ENCODE measurements at places on chromosomes 5 and 9.

GRCh38 chr9:33102551-33103210 is 26.2 kb upstream of the SMU1 start:
- no peak for DNase-seq

GRCh38 chr5:118029807-118030206 is 958.5 kb downstream of the DTWD2 start:
- DNase-seq = no peak

DNA sequence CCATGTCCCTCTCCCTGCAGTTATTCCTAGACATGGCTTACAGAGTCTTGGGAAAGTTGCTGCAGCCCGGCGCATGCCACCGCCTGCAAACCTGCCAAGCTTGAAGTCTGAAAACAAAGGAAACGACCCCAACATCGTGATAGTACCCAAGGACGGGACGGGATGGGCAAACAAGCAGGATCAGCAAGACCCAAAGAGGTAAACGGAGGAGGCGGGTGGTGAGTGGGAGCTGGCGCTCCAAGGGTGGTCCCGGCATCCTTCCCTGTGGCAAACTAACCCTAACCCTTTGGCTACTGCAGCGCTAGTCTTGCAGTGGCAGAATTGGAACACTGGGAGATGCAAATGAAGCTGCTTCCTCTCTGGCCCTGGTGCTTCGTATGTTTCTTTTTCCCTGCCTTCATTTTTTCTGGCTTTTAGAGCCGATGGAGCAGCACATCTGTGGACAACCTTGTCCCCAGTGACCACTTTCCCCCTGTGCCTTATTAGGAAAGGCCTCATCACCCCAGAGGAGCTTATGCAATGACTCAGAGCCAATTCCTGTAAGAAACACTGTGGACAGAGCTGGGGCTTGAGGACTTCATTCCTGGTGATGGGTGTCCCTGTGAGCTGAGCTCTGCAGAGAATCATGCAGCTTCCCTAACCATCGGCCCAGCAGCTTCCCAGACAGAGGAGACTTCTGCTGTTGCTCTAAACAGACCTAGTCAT is 38.9 kb downstream of the PRRC2B start:
- no peak for DNase-seq

DNA sequence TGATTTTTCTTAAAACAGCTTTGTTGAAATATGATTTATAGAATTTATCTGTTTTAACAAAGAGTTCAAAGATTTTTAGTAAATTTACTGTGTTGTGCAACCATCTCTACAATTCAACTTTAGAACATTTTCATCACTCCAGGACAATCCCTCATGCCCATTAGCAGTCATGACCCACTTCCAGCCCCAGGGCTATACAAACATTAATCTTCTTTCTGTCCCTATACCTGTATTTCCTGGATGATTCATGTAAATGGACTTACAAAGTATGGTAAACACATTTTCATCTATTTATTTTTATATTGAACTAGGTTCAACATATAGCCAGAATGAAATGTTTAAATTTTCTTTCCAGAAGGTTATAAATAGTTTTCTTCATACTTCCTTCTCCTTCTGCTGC is 127.8 kb upstream of the CCDC180 start:
- no peak for DNase-seq

- DNase-seq = no peak
Observed at GRCh38 chr5:57442080-57442839, 40.4 kb downstream of the ACTBL2 start.

GRCh38 chr9:79639354-79639753 is 67.6 kb downstream of the TLE4 start:
- no peak for DNase-seq

GRCh38 chr5:912280-913091 is 19.8 kb downstream of the TRIP13 start:
- peak; percentile 71 for DNase-seq

- DNase-seq = no peak
Observed at GRCh38 chr9:136997830-136998234, 1.5 kb upstream of the CLIC3 start.

DNA sequence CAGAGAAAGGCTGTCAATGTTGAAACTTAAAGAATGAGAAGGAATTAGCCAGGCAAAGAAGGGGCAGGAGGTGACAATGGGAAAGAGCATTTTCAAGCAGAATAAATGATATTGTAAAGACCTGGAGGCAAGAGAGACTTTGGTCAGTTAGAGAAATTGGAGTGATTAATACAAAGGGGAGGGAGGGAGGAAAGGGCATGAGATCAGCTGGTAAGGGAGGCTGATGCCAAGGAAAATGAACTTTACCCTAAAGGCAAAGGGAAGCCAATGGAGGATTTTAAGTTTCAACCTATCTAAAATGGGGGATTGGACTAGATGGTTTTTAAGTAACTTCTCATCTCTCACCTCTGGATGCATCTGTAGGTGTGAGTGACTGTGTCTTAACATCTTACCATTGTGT is 23.3 kb downstream of the C5 start:
- no peak for DNase-seq

DNA sequence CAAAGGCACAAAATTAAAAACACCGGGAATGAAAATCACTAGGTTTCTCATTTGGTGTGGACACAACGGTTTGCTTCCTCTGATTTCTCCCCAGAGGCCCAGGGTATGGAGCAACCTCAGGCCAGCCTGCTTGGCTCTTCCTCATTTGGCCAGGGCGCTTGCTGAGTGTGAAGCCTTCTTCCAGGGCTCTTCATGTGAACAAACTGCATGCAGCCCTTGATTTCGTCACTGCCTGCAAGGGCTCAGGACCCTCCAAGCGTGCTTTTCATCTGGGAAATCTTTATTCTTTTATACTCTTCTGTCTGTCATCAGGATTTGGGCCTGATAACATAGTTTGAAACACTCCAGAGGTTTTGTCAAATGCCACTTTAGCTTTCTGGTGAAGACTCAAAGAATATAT is 122.6 kb upstream of the KLF4 start:
- DNase-seq = no peak

DNA sequence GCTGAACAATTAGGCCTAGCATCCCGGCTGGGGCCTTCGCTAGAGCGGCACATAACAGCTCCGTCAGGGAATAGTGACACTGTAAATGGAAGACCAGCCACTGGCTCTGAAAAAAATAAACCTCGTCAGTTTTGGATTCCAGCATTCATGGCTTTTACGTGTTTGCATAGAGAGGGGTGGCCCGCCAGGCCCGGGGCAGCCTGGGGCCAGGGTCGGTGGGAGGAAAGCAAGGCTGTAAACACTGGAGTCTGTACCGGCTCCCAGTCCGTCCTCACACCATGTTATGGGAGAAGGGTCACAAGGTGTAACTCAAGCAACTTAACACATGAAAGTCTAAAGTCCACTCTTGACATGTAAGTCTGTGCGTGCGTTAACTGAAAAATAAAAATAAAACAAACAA is 11.2 kb downstream of the CCNI2 start:
- no peak for DNase-seq

DNA sequence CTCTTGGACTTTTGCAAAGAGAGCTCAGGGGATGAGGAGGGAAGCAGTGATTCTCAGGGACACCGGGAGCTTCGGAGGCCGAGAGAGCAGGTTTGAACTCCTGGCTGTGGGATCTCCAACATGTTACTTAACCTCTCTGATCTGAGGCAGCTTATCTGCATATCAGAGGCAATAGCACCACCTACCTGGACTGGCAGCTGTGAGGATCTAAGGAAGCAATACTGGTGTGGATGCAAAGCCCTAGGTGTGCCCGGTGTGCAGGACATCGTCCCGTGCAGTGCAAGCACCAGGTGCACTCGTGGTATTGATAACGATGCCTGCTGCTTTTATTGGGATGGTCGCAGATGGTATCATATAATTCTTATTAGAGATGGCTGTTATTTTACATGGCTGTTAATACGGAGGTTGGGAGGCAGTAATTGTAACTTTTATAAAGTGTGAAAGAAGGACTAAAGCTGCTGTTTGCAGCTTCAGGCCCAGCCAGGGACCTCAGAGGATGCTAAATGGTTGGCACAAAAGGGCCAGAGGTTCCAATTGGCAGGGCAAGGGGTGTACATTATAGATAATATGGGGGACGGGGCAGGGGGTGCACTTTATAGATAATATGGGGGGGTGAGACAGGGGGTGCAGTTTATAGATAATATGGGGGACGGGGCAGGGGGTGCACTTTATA is 14.9 kb downstream of the COL5A1 start:
- no peak for DNase-seq

DNA sequence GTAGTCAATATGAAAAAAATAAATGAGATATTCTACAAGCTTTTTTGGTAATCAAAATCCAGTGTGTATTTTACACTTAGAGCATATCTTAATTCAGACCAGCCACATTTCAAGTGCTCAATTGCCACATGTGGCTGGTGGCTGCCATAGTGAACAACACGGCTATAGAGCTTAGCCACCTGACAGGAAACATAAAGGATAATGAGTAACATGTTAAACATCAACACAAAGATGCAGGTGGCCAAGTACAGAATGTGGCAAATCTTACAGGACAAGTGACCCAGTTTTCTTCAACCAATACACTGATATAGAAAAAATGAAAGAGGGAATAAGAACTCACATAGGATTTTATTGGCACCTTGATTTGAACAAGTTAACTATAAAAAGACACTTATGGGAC is 61.4 kb downstream of the KIF24 start:
- peak; percentile 48 for DNase-seq

DNA sequence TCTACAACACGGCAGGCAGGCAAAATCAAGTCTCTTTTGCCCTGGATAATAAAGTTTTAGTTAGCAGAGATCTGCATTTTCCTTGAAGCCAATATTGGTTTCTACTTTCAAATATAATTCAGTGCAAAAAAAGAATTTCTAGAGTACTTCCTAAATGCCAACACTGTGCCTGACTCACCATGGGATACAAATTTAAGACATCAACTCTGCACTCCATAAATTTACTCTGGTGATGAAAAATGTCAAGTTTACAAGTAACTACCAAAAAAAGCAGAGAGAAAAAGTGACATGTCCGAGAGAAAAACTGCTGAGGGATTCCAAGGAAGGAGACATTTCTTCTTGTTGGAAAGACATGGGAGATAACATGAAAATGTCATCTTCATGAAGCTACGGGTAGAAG is 119.7 kb downstream of the RAPGEF6 start:
- DNase-seq = no peak

- DNase-seq = no peak
Observed at GRCh38 chr5:172952034-172952511, 7.2 kb upstream of the RPL26L1 start.

DNA sequence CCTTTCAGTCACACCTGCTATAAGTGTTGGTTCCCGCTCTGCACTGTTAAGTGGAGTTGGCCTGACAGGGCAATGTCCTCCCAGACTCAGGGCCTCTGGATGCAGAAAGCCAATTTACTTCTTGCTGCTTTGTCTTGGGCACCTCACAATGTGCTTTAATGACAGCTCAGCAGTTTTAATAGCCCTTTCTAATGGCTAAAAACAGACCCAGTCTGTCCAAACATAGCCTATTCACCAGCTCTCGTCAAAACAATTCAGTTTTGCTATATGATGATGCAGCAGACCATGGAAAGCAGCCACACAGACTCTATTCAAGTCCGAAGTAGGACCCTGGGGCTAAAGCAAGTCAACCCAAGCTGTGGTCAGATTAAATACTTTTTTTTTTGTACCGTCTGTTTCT is 529.1 kb upstream of the SEMA6A start:
- no peak for DNase-seq

DNA sequence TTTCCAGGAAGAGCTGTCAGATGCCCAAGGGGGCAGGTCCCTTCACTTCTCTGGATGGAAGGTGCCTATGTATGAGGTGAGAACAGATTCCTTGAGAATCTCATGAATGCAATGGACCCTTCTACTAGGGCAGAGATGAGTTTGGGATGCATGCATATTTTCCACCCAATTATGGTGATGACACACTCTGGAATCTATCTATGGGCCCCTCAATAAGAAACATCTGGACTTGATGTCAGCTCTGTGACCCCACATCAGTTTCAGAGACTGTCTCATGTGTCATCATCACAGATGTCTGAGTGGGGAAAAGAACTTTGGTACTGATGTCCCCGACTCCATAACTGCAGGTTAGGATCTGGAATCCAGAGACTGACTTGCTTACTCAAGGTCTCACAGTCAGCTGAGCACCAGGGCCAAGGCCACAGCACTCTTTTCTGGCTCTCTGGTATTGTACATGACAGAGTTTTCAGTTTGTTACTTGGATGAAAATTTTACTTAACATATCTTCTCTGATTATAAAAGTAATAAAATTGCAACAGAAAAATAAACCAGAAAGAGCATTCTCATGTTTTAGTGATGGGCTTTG is 177.0 kb downstream of the DCP2 start:
- no peak for DNase-seq

- DNase-seq = no peak
Observed at GRCh38 chr5:124007675-124008398, 495.9 kb downstream of the CSNK1G3 start.

GRCh38 chr5:128241051-128241695 is 157.6 kb downstream of the SLC12A2 start:
- no peak for DNase-seq

DNA sequence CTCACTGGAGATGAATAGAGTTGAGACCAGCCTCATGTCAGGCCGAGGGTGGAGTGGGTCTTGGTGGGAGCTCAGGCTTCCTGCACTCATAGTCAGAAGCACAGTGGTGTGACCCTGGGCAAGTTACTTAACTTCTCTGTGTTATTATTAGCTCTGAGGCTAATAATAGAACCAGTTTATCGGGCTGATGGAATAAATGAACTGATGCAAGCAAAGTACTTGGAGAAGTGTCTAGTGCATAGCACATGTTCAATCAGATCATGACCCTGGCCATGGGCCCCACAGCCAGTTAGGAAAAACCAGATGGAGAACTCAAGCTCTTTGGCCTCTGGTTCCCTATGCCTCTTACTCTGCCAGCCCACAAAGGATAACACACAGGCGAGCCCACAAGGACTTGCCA is 45.3 kb upstream of the OSMR start:
- DNase-seq = no peak

DNA sequence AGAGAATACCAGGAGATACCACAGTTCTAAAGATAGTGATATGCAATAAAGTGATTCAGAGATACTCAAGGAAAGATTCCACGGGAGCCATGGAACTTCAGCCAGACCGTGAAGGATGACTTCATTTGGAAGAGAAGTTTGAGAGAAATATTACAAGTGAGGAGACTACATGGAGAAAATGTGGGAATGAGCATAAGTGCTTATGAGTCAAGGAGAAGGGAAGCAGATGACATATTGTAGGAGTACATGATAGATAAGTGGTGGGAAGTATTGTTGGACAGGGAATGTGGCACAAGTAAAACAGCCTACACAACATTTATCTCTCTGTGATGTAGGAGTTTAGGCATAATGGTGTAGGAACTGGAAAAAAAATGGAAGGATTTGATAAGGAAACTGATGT is 122.1 kb upstream of the FBXL17 start:
- DNase-seq = no peak
